ENCODE measurements at places on chromosomes 12 and 14.

GRCh38 chr14:89239023-89239422, 178.0 kb downstream of the FOXN3 start:
- DNase-seq, result no peak

DNA sequence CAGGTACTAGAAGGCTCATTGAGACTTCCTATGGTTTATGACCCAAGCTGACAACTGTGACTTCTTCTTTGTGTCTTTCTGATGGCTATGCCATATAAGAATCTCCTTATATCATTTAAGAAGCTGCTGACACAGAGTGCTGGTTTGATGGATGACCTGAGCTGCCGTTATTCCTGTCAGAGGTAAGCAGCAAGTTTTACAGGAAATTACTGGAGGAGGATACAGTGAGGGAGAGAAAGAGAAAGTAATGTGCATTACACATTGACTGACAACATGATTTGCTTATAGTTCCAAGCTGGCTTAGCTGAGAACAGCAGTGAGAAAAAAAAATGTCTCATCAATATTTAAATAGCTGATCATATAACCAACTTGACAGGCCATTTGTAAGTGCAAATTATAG, 981.4 kb downstream of the FSCB start:
- DNase-seq, result no peak

DNA sequence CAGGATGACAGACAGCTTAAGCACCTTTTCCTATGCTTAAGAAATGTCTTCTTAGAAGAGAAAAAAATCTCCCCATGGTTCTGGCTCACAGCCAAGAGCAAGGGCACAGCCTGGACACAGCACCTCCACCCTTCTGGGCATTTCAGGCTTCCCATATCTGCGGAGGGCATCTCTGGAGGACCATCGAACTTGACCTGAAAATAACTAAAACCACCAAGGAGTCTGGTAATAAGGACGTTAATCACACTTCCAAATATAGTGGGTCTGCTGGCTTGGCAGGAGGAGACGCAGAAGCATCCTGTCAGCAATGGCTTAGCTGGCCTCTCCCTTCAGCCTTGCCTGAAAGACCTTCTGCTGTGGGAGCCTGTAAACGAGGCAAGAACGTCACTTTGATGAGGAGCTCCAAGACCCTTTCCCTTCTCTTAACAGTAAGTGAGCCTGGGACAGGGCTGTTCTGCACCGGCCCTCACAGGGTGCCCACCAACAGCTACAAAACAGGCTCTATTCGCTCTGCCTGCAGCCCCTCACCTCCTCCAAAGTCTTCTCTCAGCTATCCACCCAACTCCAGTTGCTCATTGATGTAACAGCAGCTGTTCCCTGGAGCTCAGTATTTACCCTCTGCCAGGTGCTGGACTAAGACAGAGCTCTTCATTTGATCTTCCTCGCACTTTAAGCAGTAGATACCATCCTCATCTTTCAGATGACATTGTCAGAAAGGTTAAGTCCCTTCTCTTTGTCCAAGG, 13.2 kb downstream of the SETD3 start:
- DNase-seq, result no peak

DNA sequence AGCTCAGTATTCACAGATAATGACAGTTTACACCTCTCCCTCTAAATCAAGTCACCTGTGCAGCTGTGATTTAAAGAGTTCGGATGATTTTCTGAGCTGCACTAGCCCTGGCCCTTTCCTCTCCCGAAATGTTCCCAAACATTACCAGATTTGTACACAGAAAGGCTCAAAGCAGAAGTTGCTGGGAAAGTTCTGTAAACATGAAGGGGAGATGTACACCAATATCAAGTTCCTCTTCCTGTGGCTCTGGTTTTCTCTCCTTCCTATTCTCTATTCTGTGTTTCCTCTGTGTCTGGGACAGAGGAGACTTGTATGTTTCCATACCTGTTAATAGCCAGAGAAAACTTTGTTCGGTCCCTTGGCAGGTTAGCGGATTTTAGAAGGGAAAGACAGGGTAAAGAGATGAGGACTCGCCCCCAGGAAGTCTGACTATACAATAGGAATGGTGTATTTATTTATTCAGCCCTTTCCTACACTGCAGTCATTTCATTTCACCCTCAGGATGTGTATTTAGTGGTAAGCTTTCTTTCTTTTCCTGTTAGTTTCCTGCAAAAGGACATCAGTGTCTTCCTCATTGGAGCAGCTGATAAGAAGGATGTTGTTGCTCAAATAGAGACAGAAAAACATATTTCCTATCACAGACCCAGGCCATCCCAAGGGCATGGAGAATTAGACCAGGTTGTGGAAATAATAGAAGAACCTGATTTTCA, 7.6 kb upstream of the NUMB start:
- DNase-seq, result no peak

GRCh38 chr12:123062681-123063486, 82.4 kb downstream of the ARL6IP4 start:
- no peak for DNase-seq

DNA sequence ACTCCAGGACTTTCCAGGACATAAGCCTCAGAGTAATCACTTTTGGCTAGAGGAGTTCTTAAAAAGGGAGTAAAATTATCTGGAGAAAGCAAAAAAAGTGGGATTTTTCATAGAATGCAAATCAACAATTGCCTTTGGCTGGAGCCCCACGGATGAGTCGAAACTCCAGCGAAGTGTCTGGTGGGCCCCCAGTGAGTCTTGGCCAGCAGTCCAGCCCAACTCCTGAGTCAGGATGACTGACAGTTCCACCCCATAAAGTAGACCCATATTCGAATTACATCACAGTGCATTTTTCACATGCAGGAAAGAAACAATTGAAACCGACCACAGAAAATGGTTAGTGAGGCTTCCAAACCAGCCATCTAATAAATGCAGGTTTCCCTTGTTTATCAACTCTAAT, 265.7 kb downstream of the BCL11B start:
- DNase-seq, result no peak

GRCh38 chr12:122395319-122395718, 27.1 kb downstream of the CLIP1 start:
- no peak for DNase-seq

DNA sequence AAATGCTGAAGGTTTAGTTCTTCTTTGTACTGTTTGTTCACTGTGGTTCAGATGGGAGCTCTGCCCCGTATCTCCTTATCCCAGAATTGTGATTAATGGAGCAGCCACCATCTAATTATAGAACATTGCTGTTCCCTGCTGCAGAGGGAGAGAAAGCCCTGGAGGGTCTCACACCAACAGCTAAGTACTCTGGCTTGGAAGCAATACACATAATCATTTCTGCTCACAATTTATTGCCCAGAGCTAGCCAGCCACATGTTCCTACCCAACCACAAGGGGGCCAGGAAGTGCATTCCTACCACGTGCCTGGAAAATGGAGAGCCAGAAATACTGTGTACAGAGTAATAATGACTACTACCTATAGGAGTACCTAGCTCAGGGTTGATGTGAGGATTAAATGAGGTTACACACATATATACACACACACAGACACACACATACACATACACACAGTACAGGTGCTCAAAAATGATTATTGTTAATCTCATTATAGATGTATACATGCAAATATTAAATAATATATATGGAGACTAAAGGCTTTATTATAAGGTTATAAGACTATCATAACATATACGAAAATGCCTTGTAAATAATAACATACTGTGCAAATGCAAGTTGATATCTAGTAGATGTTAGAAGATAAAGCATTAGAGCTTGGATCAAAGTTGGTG, 22.3 kb downstream of the MSRB3 start:
- peak; percentile 43 for DNase-seq

- no peak for DNase-seq
Measured at GRCh38 chr14:24607635-24608514, 1.6 kb downstream of the GZMH start.

DNA sequence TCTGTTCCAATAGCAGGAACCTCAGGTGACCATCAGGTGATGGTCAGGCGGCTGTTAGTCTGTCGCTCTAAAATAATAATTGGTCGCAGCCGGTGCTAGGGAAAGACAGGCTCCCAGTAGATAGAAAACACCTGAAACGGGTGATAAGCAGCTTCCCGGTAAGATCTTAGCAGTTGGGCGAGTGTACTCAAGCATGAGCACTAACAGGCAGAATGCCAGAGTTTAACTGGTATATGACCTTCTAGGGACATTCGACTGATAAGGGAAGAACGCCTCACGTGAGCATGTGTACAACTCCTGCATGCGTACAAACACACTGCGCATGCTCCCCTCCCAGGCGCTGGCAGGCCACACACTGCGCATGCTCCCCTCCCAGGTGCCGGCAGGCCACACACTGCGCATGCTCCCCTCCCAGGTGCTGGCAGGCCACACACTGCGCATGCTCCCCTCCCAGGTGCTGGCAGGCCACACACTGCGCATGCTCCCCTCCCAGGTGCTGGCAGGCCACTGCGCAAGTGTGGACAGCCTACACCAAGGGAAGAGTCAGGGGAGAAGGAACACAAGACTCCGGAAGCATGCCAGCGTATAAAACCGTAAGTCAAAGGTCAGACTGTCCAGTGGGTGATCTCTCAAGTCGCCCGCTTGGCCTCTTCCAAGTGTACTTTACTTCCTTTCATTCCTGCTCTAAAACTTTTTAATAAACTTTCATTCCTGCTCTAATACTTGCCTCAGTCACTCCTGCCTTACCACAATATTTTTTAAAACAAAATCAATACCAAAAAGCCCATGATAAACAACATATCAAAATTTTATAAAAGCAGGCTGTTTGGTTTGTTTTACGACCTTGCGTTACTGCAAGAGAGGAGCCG, 24.5 kb downstream of the GPRC5D start:
- peak; percentile 50 for DNase-seq

DNA sequence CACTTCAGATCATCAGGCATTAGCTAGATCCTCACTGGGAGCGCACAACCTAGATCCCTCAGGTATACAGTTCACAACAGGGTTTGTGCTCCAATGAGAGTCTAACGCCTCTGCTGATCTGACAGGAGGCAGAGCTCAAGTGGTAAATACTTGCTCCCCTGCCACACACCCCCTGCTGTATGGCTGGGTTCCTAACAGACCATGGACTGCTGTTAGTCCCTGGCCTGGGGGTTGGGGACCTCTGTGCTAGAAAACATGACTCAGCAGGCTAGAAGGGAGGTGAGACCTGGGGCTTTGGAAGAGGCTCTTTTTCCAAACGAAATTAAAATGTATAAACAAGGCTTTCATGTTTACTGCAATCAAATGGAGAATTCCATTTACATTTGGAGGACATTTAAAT, 691.1 kb downstream of the FLRT2 start:
- DNase-seq, result peak; percentile 32

DNA sequence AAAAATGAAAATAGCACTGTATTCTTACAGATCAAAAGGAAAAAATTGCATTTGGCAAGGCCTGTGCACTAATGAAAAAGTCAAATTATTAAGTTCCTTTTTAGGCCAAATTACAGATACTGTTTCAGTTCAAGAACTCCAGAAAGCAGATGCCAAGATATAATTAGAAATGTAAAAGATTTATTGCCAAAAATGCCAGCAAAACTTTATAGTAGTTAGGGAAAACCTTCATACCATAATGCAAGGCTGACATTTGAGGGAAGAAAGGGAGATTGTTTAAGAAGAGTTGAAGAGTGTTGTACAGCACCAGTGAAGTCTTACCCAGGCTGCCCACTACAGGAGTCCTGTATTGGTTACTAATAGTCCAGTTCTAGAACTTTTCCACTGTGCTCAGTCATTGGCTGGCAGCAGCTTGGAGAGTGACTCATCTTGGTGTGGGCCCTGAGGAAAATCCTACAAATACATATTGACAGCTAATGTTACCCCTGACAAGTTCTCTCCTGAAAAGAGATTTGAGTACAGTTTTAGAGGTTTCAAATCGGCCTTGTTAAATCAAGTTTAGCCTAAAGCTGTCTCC, 600.4 kb downstream of the C12orf50 start:
- no peak for DNase-seq

DNA sequence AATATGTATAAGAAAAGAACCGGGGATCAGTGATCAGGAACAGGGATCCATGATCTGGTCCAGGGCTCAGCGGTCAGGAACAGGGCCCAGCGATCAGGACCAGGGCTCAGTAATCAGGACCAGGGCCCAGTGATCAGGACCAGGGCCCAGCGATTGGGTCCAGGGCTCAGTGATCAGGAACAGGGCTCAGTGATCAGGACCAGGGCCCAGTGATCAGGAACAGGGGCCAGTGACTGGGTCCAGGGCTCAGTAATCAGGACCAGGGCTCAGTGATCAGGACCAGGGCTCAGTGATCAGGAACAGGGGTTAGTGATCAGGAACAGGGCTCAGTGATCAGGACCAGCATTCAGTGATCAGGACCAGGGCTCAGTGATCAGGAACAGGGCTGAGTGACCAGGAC, 56.3 kb downstream of the TMEM121 start:
- DNase-seq, result no peak

- no peak for DNase-seq
Measured at GRCh38 chr12:2835691-2836403, 1.0 kb upstream of the NRIP2 start.

DNA sequence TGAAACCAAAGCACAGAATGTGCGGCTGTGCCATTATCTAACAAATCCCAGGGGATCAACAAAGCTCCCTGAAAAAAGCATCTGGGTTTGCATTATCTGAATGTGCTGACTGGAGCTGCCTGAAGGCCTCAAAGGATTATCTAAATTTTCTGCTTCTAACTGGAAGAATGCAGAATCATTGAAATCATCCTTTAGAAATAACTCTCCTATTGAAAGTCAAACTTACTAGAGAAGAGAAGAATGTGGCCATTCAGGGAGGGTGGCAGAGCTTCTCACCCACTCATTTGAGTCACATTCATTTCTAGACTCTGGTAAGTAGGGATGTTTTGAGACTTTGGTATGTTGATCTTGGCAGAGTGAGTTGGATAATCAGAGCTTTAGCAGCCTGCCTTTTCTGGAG, 220.6 kb upstream of the RGS6 start:
- peak; percentile 23 for DNase-seq

DNA sequence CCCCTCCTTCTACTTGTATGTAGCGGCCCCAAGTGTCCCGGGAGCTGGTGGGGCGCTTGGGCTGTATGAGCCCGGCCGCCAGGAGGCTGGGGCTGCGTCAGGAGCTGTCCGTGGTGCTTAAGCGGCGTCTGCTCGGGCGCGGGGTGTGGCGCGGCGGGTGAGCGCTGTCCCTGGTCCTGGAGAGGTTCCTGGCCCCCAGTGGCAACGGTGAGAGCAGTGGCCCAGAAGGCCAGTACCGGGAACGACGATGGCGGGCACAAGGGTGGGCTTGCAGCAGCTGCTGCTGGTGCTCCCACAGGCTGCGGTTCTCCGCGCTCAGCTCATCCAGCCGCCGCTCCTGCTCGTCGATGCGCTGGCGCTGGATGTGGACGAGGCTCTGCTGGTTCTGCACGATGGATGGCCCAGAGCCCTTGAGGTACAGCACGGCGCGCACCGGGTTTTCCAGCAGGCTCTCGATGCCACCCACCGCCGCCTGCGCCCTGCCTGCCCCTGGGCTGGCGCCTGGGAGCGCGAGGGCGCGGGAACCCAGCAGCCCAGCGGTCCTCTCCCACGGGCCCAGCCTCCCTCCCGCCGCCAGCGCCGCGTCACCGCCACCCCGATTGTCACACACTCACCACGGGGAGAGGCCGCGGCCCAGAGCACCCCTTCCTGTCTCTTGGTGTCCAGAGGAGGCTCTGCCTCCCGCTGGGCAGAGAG, 41.9 kb upstream of the FKBP4 start:
- peak; percentile 91 for DNase-seq

Data from iPS-NIHi11 (cell line).